ENCODE measurements at places on chromosomes 2 and 18.
A peak's percentile ranks its signal among the peaks of the same experiment; 100 is the strongest.

GRCh38 chr18:49988101-49988500 lies 174.8 kb upstream of the ACAA2 start:
- DNase-seq = no peak

GRCh38 chr2:199441759-199442158 lies 16.0 kb downstream of the SATB2 start:
- DNase-seq = no peak

DNA sequence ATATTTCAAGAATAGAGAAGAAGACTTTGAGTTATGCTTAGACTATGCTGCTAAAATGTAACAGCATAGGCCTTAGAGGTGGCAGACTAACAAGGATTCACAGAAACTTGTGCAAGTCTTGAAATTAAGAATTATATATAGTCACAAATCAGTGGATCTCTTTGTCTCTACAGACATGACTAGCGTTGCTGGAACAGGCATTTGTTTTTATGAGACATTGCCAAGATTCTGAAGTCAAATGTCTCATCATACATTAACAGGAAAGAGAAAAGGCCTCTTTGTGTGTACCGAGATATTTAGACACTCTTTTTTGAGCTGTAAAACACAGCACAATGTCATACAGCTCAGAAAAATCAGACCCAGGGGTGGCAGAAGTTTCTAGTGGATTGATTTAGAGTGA lies 207.1 kb downstream of the TMX3 start:
- DNase-seq = no peak

DNA sequence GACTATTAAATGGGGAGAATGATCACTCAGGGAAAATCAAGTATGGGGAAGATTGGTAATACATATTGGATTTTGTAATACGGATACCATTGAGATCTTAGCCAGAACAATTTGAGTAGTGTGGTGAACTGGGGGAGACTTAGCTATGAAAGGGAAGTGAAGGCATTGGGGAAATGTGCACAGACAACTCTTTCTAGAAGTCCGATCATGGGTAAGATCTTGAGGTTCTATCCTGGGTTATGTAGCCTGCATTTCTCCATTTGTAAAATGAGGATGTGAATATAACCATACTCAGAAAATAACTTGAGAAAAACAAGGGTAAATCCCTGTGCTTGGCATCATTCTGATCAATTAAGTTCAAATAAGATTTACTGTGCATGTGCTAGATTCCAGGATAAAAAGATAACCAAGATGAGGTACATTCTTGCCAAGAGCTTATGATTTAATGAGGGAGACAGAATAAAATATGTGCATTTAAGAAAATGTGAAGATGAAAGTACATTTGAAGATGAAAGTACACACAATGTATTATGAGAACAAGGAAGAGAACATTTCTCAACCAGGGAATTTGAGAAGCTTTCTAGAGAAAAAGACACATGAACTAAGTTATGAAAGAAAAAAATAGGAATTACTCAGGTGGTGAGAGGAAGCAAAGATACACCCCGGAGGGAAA lies 49.5 kb downstream of the SLC40A1 start:
- DNase-seq = no peak

DNA sequence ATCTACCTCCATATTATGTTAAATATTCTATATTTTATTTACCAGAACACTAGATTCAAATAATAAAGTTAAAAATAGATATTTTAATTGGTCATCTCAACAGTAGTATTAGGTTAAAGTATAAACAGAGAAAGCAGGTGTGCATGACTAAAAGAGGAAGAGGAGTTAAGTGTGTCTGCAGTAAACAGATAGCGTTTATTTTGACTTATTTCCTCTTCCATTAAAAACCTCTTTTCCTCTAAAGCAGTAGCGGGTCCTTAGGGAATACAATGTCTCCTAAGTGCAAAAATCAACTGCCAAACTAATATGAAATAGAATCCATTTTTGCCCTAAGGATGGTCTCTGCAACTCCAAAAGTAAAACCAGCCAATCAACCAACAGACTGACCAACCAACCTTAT lies 27.7 kb downstream of the EIF2AK3 start:
- DNase-seq = no peak

DNA sequence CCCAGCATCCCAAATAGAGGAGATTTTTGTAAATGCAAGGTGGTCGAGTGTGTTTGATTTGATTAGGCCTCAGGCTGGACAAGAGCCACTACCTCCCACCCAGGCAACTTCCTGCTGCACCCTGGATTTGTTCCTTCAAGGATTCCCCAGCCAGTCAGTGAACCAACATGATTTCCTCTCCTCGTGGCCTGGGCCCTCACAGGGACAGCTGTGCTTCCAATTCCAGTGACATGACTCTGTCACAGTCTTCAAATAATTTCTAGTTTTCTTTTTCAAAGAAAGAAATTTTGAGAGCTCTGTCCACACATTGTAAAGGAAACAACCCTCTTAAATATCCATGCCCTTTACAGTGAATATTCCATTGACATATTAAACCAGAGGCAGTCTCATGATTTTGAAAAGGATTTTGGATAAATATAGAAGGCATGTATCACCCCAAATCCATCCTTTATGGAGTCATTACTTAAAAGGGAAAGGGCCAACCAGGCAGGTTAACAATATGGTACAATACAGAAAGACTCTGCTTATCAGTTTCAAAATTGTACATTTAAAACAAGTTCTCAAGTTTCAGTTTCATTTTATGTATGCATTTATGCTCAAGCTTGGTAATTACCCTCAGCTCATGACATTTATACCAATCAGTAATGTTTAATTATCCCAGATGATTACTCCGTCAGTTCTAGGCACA lies 121.3 kb upstream of the FOSL2 start:
- no peak for DNase-seq

GRCh38 chr18:13450289-13451212 lies 232.0 kb downstream of the LDLRAD4 start:
- no peak for DNase-seq

DNA sequence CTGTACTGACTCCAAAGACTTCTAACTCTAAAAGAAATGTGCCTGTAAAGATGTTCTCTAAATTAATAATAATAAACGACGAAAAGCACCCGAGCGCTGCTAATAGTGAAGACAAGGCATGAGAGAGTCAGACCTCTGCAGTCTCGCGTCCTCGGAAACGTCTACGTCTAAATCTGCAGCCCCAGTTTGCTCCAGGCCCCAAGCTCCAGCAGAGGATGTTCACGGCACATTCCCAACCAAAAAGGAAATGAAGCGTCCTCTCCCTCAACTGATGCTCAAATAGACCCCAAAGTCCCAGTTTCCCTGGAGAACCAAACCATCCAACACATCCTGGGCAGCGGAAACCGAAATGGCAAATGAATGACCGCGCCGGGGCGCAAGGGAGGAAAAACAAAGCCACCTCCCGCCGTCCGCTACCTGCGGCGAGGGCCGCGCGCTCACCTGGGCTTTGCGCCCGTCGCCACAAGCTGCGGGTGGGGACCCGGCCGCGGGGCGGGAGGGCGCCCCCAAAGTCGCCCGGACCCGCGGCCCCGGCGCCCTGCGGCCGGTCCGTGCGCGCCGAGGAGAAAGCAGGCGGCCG lies 47.1 kb upstream of the CCDC150 start:
- peak; percentile 86 for DNase-seq

GRCh38 chr18:63783394-63783793 lies 8.2 kb downstream of the SERPINB7 start:
- DNase-seq = peak; percentile 55

DNA sequence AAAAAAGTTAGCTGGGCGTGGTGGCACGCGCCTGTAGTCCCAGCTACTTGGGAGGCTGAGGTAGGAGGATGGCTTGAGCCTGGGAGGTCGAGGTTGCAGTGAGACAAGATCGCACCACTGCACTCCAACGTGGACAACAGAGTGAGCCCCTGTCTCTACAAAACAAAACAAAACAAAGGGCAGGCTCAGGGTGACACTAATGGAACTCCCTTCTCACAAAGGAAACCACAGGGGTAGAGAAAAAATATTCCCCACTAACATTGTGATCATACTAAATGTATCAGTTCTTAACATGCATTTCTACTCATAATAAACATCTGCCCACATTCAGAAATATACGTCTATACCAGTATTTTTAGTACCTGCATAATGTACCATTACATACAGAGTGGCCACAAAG lies 21.1 kb downstream of the STAM2 start:
- no peak for DNase-seq

GRCh38 chr2:62089658-62090057 lies 106.3 kb upstream of the B3GNT2 start:
- no peak for DNase-seq

- peak; percentile 30 for DNase-seq
These were observed 219.2 kb upstream of the UBE2E3 start for GRCh38 chr2:180761224-180761623.

GRCh38 chr2:217258170-217258569 lies 398.3 kb upstream of the TNP1 start:
- no peak for DNase-seq

DNA sequence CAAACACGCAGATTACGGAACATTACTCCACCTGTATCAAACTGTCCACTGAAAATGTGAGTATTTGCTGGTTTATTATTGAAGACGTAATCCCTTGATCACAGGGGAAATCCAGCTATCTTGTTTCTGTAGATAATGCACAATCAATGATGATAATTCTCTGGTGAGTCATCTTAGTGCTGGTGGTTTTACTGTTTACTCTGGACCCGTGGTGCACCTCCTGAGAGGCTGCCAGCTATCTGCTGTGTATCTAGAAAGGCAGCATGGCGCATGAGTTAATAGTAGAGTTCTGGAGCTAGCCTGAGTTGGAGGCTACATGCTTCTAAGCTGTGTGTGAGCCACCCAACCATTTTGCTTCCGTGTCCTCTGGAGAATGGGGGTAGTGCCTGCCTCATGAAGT lies 6.5 kb downstream of the NCAPH start:
- no peak for DNase-seq

- no peak for DNase-seq
These were observed 8.4 kb upstream of the NT5DC4 start for GRCh38 chr2:112712465-112712864.

DNA sequence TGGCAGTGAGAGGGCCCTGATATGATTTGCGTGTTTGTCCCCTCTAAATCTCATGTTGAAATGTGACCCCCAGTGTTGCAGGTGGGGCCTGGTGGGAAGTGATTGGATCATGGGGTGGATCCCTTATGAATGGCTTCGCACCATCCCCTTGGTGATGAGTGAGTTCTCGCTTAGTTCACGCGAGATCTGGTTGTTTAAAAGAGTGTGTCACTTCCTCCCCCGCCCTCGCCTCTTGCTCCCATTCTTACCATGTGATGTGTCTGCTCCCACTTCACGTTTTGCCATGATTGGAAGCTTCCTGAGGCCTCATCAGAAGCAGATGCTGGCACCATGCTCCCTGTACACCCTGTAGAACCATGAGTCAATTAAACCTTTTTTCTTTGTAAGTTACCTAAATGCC lies 319.9 kb upstream of the ID2 start:
- no peak for DNase-seq

DNA sequence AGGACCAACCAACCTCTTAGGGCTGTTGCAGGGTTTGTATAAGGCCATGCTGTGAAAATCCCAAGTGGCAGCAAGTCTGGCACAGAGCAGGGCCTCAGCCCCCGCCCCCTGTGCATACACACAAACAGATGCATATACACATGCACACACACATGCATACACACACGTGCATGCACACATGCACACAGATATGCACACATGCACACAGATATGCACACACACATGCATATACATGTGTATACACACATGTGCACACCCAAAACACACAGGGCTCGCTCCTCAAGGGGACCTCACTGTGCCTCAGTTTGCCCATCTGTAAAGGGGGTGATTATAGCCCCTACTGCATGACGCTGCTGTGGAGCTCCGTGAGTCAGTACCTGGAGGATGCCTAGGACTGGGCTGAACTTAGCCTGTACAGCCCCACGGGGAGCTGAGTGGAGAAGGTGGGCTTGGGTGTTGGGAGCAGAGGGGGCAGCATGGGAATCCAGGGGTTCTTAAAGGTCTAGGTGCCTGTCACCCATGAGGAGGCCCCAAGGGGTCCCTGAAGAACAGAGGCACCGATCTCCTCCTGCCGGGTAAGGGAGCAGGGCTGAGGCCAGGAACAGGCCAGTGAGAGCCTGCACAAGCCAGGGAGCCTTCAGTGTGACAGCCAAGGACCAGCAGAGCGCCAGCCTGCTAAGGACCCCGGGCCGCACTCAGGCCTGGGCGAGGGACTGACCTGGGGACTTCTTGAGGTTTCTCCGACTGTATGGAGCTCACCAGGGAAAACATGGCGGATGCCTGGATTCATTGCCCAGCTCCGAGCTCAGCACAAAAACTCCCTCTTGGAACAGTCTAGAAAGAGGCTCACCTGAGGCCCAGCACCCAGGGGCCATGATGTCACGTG lies 24.0 kb upstream of the ALPI start:
- no peak for DNase-seq

- no peak for DNase-seq
These were observed 59.1 kb upstream of the PAX8 start for GRCh38 chr2:113337809-113338208.

DNA sequence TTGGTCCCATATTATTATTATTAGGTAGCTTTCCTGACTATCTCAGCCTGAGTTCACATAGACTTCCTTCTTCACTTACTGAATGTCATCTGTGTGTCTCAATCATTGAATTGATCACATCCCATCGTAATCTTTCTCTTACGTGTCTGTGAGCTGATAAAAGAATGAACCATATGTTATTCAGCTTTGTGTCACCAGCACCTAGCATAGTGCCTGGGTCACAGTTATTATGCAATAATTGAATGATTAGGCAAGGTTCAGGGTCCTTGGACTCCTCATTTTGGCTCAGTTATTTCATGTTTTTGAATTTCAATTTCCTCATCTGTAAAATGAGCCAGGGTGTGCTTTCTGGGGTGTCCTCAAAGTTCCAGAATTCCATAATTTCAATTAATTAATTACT lies 107.2 kb downstream of the ZEB2 start:
- no peak for DNase-seq

DNA sequence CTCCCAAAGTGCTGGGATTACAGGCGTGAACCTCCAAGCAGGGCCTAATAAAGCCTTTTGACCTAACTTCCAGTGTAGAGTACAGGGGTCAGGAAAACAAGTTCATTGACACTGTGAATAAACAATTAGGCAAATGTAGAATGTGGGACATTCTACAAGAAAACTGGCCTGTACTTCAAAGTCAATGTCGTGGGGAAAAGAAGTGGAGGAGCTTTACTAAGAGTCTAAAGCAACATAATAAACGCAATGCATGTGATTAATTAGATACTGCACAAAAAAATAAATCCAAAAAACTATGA lies 3.6 kb upstream of the RRM2 start:
- no peak for DNase-seq

Data from mesendoderm (in vitro differentiated cells).